ENCODE measurements at places on chromosomes 5 and 9. TPM values are rescaled to one million over a fixed set of nuclear protein-coding genes. Genes with fewer than 3 reads are reported as not detected.

DNA sequence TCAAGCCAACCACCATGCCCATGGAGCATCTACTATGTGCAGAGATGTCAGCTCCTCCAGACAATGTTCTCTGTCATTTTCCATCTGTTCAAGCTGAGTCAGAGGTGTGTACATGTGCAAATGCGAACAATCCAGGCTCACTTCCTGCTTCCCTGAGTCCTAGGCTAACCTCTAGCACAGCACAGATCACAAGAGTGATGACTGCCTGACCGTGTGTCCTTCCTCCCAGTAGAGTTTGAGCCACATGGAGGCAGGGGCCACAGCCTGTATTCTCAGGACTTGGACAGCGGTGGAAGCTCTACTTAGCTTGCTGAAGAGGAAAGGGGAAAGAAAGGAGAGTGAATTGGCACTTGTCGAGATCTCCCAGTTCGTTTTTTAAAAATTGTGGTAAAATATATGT, 87.2 kb downstream of the KCNIP1 start:
- H3K4me1 ChIP-seq: no peaks in the 10 kb centered on the region
- no peaks in the 10 kb centered on the region for H3K36me3 ChIP-seq
- DNase-seq: no peak
- H3K27ac ChIP-seq: no peak overlapping the region
- peaks cover 18% of the 10 kb centered on the region for H3K27me3 ChIP-seq
- no peak overlapping the region for H3K4me3 ChIP-seq

DNA sequence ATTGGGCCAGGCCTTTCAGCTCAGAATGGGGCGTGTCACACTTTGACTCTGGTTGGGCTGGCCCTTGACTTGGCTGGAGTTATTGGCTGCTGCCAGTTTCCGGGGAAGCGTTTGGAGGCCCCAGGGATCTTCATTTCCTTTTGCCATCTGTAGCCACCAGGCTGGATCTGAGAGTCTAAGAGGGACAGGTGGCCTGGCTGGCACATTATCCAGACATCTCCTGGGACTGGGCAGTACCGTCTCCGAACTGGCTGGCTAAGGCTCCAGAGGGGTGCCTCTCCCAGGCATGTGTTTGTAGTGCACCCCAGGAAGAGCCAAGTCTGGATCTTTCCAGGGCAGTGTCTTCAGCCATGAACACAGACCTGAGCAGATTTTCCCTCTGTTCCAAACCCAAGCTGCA, 9.7 kb upstream of the JADE2 start:
- H3K27me3 ChIP-seq: no peaks in the 10 kb centered on the region
- no peak for DNase-seq
- H3K4me1 ChIP-seq: peaks cover 31% of the 10 kb centered on the region
- H3K4me3 ChIP-seq: no peak overlapping the region
- no peaks in the 10 kb centered on the region for H3K36me3 ChIP-seq
- no peak overlapping the region for H3K27ac ChIP-seq

DNA sequence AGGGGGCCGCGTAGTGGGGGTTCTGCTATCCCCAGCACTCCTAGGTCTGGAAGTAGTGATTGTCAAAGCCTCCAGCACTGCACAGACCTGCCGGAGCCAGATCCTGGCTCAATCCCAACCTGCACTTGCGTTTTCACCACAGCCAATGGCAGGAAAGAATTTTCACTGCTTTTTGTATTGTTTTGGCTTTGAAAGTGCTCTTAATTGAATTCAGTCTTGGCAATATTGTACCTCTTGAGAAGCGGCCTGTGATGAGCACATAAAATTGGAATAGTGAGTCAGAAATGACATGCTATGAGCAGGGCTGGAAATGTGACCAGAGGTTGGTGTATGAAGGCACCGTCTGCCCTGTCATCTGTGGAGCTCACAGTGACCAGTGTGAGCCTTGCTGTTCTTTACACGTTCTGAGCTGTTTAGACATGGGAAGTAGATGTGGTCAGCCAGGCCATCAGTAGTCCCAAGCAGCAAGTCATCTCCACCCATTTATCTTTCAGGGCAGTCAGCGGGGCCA, 41.5 kb downstream of the SECISBP2 start:
- no peak overlapping the region for H3K4me3 ChIP-seq
- H3K27me3 ChIP-seq: no peaks in the 10 kb centered on the region
- H3K27ac ChIP-seq: no peak overlapping the region
- H3K36me3 ChIP-seq: peaks cover 21% of the 10 kb centered on the region
- no peaks in the 10 kb centered on the region for H3K4me1 ChIP-seq

The RMRP gene
- total RNA-seq: 30,969 TPM

- no peak overlapping the region for H3K27ac ChIP-seq
- H3K4me3 ChIP-seq: no peak overlapping the region
- H3K27me3 ChIP-seq: no peaks in the 10 kb centered on the region
- DNase-seq: no peak
- H3K4me1 ChIP-seq: peaks cover 42% of the 10 kb centered on the region
These were observed 6.4 kb upstream of the NOTCH1 start for GRCh38 chr9:136552117-136552703.

DNA sequence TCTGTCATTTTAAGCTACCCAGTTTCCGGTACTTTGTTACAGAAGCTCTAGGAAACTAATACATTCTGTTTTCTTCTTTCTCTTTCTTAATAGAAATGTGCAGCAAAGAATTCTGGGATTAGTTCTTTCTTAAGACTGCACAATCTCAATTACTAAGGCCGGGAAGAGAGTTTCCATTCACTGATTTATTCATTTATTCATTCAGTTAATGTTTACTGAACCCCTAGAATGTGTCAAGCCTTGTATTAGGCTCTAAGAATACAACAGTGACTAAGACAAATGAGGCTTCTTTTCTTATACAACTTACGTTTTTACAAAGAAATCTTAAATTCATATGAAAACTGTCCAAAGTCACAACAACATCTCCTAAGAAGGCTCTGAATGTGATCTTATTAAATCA, 27.5 kb upstream of the THG1L start:
- H3K4me3 ChIP-seq: no peak overlapping the region
- H3K27me3 ChIP-seq: no peaks in the 10 kb centered on the region
- no peaks in the 10 kb centered on the region for H3K36me3 ChIP-seq
- H3K4me1 ChIP-seq: no peaks in the 10 kb centered on the region

Data from HCT116 (cell line).